ENCODE measurements at places on chromosomes 7 and 10. TPM values are rescaled to one million over a fixed set of nuclear protein-coding genes. Genes with fewer than 3 reads are reported as not detected.

GRCh38 chr10:110774069-110775019 is 97.4 kb upstream of the PDCD4 start:
- DNase-seq, result no peak

The GAD2 gene
- total RNA-seq, result 0.09 TPM

- no peak for DNase-seq
Observed at GRCh38 chr10:129693382-129693781, 226.3 kb downstream of the MGMT start.

The CTBP2 gene
- total RNA-seq, result 36.8 TPM

- no peak for DNase-seq
Observed at GRCh38 chr7:74598558-74598957, 59.0 kb upstream of the GTF2I start.

DNA sequence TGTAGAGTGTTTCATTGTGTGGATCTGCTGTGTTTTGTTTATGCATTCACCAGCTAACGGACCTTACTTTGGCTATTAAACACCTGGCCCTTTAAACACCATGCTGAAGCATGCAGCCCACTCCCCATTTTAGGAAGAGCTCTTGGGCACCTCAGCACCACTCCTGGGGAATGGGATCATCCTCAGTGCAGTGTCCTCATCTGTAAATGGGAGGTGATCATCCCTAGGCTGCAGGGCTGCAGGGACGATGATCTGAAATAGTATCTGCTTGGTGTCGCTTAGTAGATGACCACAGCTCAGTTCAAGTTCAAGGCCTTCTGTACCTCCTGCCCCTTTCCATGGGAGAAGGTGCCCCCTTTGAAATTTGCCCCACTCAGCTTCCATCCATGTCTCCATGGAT is 229.9 kb downstream of the TCF7L2 start:
- DNase-seq, result no peak

The AGAP5 gene
- 6.3 TPM for total RNA-seq

- DNase-seq, result no peak
Observed at GRCh38 chr10:93751124-93751523, 6.6 kb upstream of the LGI1 start.

The ODAD2 gene
- total RNA-seq, result 1.5 TPM

The IKZF1 gene
- 1.6 TPM for total RNA-seq

- no peak for DNase-seq
Observed at GRCh38 chr7:152395112-152395511, 40.7 kb downstream of the KMT2C start.
